Astrocyte of the spinal cord (primary cell): ENCODE measurements at places on chromosomes 4 and X.
A peak's percentile ranks its signal among the peaks of the same experiment; 100 is the strongest.

- no peak for DNase-seq
Measured at GRCh38 chr4:108113229-108113628, 55.5 kb downstream of the LEF1 start.

DNA sequence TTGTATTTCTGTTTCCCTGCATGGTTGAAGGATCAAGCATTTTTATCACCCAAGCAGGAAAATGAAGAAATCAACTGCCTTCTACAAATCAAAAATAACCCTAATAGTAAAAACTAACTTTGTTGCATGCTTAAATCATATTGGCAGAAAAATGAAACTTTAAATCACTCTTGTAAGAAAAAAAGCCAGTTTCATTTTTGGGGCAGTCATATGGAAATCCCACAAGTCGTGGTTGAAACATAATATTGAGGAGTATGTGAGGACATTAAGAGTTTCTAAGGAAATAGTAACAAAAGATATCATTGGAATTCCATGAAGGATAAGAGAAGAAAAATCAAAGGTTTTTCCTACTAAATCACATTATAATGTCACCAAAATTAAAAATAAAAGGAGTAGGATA lies 8.4 kb downstream of the TEC start:
- peak; percentile 65 for DNase-seq

GRCh38 chr4:183164963-183165362 lies 65.9 kb downstream of the WWC2 start:
- DNase-seq, result no peak

GRCh38 chr4:13633671-13634070 lies 6.1 kb upstream of the BOD1L1 start:
- DNase-seq, result no peak

DNA sequence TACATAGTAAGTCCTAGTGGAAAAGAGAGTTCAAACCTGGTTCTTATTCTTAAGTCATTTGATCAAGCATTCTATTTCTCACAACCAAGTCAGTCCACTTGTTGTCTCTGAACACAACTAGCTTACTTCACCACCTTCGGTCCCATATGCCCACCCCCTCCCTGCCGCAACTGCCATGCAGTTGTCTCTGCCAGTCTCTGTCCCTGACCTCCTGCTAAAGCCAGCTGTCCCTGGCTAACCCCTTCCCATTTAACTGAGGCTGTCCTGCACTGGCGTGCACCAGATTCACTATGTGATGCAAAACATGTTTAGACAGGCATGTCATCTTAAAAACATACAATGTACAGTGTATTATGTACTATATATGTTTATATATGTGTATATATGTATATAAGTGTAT lies 12.7 kb downstream of the FRAS1 start:
- no peak for DNase-seq

DNA sequence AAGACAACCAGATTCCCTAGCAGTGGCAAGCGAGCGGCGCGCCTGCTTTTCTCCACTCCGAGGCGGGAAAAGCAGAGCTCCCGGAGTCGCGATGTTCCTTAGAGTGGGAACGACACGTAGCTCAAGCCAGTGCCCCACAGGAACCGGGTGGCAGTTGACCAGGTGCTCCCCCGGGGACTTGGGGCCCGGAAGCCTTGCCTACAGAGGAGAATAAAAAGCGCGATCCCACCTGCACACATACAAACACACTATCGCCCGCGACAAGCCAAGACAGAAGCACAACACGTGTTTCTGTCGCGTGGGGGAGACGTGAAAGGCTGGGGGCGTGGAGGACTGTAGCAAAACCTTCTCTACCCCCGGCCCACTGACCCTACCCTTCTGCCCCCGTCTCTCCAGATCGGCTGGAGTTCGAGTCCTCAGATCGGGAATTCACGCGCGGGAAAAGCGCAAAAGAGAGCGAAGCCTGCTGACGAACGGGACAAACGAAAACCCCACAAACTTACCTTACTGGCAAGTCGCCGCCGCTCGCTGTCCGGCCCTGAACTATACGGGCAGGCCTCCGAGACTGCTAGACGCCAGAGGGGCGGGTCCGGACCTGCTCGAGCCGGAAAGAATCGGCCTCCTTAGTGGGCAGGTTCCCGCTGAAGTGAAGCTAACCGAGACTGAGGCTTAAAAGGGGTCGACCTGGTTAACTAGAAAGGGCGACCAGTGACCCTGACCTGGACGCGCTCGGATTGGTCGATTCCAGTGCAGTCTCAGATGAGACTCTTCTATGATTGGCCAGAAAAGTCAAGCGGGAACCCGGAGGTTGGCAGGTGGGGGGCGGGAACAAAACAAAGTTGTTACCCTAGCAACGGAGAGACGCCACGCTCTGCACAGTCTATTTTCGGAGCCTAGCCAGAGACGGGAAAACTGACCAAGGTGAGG lies at the start of the genes DNAAF6 and NUP62CL:
Gene DNAAF6, plus strand, starts transcription at position 842 of the 927 bp plus-strand sequence. CDS start 6,265 bp downstream, outside the sequence.
Gene NUP62CL, minus strand, starts transcription at position 664 of the 927 bp plus-strand sequence. CDS start 31,287 bp downstream, outside the sequence.
- peak; percentile 29 for DNase-seq

DNA sequence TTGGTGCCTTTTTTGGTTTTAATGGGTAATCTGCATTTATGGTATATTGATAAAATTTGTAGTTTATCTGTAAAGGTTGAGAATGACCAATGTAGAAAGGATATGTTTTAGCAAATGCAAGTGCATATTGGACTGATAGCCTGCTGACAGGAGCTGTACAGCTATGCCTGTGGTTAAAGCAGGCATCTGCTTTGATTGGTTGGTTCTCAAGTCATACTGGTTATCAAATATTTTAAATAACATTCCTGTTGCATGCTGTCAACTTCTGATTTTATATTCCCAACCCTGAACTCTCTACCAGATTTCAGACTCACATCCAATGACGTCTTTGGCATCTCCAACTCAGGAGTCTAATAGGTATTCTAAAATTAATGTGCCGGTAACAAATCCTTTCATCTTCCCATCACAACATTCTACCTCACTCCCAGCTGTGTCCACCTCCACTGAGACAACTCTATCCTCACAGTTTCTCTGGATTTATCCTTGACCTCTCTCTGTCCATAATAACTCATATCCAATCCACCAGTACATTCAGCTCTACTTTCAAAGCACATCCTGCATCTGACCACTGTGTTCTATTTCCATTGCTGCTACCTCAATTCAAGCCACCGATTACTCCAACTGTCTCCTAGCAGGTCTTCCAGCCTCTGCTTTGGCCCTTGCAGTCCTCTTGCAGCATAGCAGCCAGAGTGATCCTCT lies 125.7 kb downstream of the CAMK2D start:
- DNase-seq, result peak; percentile 68

GRCh38 chr4:61192392-61192791 lies 7.7 kb upstream of the ADGRL3 start:
- no peak for DNase-seq

GRCh38 chr4:113602646-113603228 lies 158.8 kb downstream of the CAMK2D start:
- no peak for DNase-seq

DNA sequence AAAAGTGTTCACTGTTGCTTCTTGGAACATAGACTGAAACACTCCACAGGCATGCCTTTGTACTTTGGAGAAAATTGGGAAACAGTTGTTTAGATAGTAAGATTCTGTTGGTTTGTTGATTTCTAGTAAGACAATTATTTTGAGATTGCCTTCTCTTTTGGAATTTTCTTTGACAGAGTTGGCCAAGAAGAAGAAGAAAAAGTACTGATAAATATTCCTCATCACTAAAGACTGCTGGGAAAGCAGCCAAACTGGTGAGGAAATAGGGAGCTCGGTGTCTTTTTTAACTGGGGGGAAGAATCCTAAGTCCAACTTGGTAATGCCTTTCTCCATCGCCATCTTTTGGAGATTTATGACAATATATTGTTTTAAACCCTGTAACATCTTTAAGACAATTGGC lies 370.7 kb downstream of the GPAT3 start:
- DNase-seq, result no peak

DNA sequence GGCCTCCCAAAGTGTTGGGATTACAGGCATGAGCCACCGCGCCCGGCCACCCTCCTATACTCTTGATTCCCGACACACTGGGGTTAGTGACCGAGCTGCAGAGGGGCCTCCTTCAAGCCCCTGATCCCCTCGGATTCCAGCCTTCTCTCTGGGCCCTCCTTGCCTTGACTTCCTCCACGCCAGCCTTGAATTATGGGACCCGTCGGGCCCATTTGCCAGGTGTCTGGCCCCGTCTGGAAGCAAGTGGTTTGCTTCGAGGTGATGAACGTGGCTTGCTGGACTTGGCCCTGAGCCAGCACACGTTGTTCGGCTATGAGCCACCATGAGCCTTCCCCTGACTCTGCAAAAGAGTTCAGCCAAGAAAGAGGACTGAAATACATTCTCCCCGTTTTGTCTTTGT lies 37.4 kb upstream of the GRPEL1 start:
- no peak for DNase-seq

GRCh38 chrX:71532078-71532752 lies 689 bp upstream of the OGT start:
- peak; percentile 53 for DNase-seq

DNA sequence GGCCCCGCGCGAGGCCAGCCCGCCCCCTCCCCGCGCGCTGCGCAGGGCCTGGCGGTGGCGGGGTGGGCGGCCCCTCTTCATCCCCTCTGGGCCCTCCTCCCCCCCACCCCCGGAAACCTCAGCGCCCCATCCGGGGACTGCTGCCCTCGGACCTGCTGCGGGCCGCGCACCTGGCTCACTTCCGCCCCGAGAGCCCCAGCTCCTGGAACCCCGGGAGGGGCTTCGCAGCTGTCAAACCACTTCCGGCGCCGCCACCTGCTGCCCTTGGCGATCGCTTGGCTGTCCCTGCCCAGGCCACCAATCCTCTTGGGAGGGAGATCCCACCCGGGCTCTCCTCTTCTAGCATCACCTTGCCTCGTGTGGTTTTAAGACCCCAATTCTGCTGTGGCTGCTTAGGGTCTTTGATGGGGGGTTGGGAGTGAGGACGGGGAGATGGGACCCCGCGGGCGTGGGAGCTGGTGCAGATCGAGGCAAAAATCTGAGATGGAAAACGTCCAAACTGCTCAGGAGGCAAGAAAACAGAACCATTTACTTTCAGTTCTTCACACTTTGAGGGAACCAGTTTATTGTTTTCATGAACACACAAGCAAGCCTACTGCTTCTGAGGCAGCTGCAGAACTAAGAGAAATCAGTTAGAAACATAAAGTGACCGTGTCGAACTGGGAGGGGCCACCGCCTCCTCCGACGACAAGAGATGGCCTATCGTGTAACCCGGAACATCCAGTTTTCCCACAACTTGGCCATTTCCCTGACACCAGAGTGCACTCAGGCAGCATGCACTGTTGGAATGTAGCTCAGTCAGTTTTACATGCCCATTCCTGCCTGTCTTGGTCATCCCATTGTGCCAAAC lies 754 bp downstream of the MTMR1 start:
- DNase-seq, result peak; percentile 29

GRCh38 chrX:8520791-8521190 lies 56.2 kb downstream of the VCX3B start:
- peak; percentile 10 for DNase-seq

DNA sequence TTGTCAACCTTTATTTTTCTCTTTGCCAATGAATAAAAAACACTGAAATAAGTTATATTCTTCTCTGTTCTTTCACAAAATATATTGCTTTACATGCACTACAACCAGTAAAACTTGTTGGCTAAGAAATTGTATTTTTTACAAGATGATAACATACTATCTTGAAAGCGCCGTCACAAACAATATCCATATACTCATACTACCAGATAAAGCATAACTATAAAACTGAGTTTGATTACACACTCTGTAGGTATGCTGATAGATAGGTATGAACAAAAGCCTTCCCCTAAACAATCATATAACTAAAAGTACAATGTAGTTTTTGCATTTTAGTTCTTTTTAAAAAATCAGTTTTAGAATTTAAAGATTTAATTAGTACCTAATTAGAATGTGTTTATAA lies 13.6 kb upstream of the BMP2K start:
- no peak for DNase-seq

- no peak for DNase-seq
Measured at GRCh38 chr4:32768664-32769389, 2048.7 kb downstream of the PCDH7 start.

GRCh38 chr4:130712038-130712437 lies 1616.1 kb downstream of the C4orf33 start:
- peak; percentile 7 for DNase-seq

GRCh38 chr4:58219179-58219578 lies 1109.0 kb upstream of the IGFBP7 start:
- DNase-seq, result no peak

DNA sequence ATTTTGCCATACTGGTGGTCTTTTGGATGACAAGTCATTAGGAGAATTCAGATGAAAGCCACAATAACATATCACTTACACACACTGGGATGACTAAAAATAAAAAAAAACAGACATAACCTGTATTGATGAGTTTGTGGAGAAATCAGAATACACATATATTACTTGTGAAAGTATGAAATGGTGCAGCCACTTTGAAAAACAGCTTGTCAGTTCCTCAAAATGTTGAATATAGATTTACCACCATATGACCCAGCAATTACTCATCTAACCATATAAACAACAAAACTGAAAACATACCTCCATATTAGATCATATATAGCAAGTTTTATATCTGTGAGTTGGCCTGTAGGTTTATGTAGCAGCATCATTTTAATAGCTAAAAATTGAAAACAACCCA lies 608.7 kb downstream of the TLL1 start:
- no peak for DNase-seq

DNA sequence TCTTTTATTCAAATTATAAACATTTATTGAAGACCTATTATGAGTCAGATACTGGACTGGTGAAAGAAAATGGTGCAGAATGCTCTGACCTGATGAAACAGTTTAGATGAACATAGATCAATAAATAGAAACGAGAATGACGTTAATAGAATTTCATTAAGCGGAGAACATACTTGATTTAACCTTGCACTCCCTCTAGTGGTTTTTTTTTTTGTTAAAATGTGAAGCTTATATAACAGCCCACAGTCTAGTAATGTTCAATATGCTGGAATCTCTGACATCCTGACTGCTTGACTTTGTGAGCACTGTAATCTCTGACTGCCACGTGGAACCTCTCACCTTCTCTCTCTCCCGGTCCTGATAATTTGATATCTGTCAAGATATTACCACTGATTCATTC lies 32.3 kb downstream of the HDAC8 start:
- DNase-seq, result peak; percentile 44

DNA sequence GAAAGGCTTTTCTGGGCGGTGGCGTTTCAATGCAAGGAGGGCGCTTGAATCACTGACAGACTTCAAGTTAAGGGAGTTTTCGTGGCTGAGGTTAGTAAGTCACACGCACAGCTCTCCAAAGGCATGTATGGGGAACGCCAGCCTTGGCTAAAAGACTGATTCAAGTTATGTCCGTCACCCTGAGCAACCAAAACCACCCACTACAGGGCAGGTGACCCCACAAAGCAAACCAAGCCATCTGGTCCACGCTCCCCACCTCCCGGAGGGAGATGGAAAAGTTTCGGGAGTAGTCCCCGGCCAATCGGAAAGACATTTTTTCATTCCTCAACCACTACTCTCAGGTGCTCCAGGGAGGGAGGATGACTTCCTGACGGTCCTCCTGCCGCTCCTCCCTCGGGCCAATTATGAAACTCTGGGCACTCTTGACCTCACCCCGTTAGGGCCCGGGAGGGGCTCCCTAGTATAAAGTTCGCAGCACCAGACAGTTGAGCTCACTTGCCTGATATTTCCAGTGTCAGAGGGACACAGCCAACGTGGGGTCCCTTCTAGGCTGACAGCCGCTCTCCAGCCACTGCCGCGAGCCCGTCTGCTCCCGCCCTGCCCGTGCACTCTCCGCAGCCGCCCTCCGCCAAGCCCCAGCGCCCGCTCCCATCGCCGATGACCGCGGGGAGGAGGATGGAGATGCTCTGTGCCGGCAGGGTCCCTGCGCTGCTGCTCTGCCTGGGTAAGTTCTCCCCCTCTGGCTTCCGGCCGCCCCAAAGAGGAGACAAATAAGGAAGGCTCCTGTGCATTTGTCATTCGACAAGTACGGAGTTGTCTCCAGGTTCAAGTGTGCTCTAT lies at the start of gene EREG:
Gene EREG, plus strand, starts transcription at position 494 of the 840 bp plus-strand sequence. Its CDS starts 164 bp downstream, at position 658.
- peak; percentile 50 for DNase-seq
